Large intestine (tissue), 12 donors: ENCODE measurements at places on chromosomes 1 and 21. TPM values are rescaled to one million over a fixed set of nuclear protein-coding genes. Genes with fewer than 3 reads are reported as not detected.

DNA sequence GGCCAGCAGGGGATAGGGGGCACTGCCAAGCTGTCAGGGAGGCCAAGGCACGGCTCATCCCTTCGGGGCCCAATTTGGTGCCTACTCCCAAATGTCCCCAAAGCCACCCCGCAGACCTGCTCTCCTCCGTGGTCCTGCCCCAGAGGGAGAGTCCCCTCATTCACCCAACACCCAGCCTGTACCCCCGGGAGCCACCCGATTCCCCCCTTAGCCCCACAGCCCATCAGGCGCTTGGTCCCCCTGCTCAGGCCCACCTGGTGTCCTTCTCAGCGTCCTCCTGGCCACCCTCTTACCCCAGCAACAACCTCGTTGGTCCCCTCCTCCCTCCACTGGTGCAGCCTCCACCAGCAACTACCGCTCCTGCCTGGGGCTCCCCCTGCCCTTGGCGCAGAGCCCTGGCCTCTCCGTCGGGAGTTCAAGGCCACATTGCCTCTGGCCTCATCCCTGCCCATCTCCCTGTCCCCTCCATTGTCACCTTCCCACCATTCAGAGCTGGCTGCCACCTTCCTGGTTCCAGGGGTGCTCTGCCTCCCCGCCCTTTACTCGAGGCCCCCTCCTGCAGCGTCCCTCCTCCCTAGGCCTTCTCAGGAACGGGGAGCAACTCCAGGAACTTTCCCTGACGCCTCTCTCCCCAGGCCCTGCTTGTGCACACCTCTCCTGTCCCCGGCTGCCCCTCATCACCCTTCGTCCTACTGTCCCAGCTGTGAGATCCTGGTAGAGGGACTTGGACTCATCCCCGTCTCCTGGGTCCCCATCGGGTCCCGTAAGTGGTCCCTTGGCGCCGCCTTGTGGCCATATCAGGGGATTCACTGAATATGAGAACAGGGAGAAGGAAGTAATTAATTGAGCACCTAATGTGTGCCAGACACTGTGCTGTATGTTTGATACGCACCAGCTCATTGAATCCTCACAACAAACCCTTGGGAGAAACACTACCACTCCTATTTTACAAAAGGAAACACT is 73.9 kb downstream of the RAP1GAP start:
- H3K27ac ChIP-seq: no peak overlapping the region
- no peak for DNase-seq
- no peaks in the 10 kb centered on the region for H3K4me1 ChIP-seq
- H3K36me3 ChIP-seq: peaks cover 43% of the 10 kb centered on the region
- no peaks in the 10 kb centered on the region for H3K27me3 ChIP-seq

GRCh38 chr1:234954613-234955012 is 174.0 kb downstream of the TOMM20 start:
- H3K27me3 ChIP-seq: no peaks in the 10 kb centered on the region
- H3K4me3 ChIP-seq: no peak overlapping the region
- H3K36me3 ChIP-seq: no peaks in the 10 kb centered on the region

- DNase-seq: peak; percentile 62
- no peaks in the 10 kb centered on the region for H3K36me3 ChIP-seq
- H3K4me1 ChIP-seq: no peaks in the 10 kb centered on the region
- H3K4me3 ChIP-seq: no peak overlapping the region
These were observed 5.5 kb downstream of the PTPN7 start for GRCh38 chr1:202154766-202155477.

Gene NIBAN1
- polyA plus RNA-seq: 5.1 TPM

GRCh38 chr1:45205011-45205909 is 1.1 kb downstream of the ZSWIM5 start:
- peak overlapping the region; percentile 59 for H3K27ac ChIP-seq
- H3K4me1 ChIP-seq: no peaks in the 10 kb centered on the region
- peak; percentile 65 for DNase-seq
- no peaks in the 10 kb centered on the region for H3K27me3 ChIP-seq
- peak overlapping the region; percentile 61 for H3K4me3 ChIP-seq
- no peaks in the 10 kb centered on the region for H3K36me3 ChIP-seq

GRCh38 chr1:99472893-99473292 is 173.0 kb upstream of the PALMD start:
- H3K36me3 ChIP-seq: no peaks in the 10 kb centered on the region
- no peaks in the 10 kb centered on the region for H3K4me1 ChIP-seq
- H3K4me3 ChIP-seq: no peak overlapping the region
- DNase-seq: no peak

Gene HCRTR1
- 0.81 TPM for polyA plus RNA-seq

DNA sequence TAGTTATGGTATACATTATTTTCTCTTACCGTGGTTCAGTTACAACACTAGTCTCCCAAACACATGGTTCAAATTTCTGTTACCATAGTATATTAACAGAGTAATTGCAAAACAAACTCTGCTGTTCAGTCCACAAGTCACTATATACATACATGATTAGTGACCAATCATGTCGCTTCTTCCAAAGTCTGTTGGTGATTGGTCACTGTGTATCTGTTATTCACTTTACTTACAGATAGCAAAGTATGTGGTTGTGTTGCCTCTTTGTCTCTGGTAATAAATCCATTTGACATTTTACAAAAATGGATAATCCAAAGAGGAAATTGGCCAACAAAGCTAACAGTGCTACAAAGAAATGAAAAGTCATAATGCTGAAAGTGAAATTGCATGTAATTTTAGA is 107.2 kb downstream of the RABGAP1L start:
- peak; percentile 17 for DNase-seq
- no peak overlapping the region for H3K27ac ChIP-seq
- no peaks in the 10 kb centered on the region for H3K27me3 ChIP-seq

GRCh38 chr1:29122682-29123052 is 1.0 kb downstream of the TMEM200B start:
- DNase-seq: no peak
- peak overlapping the region; percentile 82 for H3K27ac ChIP-seq
- H3K36me3 ChIP-seq: peaks cover 8% of the 10 kb centered on the region
- peak overlapping the region; percentile 61 for H3K4me3 ChIP-seq

Gene CTSE
- polyA plus RNA-seq: 19.6 TPM

DNA sequence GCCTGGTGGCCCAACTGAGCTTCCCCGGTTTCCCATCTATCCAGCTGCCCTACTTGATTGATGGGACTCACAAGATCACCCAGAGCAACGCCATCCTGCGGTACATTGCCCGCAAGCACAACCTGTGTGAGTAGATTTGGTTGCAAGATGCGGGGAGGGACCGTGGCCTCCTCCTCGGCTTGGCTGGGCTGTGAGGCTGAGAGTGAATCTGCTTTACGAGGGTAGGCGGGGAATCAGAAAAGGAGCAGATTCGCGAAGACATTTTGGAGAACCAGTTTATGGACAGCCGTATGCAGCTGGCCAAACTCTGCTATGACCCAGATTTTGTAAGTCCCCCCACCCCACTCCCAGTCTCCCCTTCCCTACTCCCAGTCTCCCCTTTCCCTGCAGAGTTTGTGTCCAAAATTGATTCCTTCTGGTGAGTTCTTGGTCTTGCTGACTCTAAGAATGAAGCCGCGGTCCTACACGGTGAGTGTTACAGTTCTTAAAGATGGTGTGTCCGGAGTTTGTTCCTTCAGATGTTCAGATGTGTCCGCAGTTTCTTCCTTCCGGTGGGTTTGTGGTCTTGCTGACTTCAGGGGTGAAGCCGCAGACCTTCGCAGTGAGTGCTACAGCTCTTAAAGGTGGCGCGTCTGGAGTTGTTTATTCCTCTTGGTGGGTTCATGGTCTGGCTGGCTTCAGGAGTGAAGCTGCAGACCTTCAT is 1.5 kb downstream of the GSTM2 start:
- no peak overlapping the region for H3K4me3 ChIP-seq
- H3K36me3 ChIP-seq: peaks cover 27% of the 10 kb centered on the region
- no peak overlapping the region for H3K27ac ChIP-seq
- no peak for DNase-seq
- no peaks in the 10 kb centered on the region for H3K27me3 ChIP-seq

- H3K4me1 ChIP-seq: peaks cover 38% of the 10 kb centered on the region
- no peak for DNase-seq
- peak overlapping the region; percentile 81 for H3K27ac ChIP-seq
- H3K27me3 ChIP-seq: no peaks in the 10 kb centered on the region
These were observed 31.4 kb downstream of the GNG12 start for GRCh38 chr1:67801903-67802302.

Gene AADACL4
- not detected for polyA plus RNA-seq

DNA sequence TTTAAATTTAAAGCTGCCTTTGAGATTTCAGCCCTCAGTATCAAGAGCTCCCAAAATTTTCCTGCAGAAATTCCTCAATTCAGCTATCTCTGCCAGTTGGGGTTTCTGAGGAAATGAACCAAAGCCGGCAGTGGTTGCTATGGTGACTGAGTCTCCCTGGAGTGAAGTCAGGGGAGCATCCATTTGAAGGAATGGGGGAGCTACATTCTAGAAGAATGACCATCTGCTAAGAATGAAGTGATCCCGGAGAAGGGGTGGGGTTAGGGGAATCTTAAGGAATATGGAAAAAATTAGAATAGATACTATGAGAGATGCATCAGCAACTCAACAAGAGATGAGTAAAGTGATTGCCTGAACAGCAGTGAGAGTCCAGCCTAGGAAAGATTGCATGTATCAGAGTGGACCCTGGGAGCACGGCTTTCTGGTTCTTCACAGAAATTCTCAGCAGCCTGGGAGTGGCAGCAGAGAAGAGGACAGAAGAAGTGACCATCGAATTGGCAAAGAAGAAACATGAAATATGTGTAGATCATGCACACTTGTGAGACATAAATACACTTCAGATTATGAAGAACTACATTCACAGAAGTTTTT is 94.7 kb downstream of the CHD1L start:
- H3K4me1 ChIP-seq: no peaks in the 10 kb centered on the region
- H3K36me3 ChIP-seq: no peaks in the 10 kb centered on the region
- no peak overlapping the region for H3K4me3 ChIP-seq
- H3K27ac ChIP-seq: no peak overlapping the region
- peaks cover 7% of the 10 kb centered on the region for H3K27me3 ChIP-seq

DNA sequence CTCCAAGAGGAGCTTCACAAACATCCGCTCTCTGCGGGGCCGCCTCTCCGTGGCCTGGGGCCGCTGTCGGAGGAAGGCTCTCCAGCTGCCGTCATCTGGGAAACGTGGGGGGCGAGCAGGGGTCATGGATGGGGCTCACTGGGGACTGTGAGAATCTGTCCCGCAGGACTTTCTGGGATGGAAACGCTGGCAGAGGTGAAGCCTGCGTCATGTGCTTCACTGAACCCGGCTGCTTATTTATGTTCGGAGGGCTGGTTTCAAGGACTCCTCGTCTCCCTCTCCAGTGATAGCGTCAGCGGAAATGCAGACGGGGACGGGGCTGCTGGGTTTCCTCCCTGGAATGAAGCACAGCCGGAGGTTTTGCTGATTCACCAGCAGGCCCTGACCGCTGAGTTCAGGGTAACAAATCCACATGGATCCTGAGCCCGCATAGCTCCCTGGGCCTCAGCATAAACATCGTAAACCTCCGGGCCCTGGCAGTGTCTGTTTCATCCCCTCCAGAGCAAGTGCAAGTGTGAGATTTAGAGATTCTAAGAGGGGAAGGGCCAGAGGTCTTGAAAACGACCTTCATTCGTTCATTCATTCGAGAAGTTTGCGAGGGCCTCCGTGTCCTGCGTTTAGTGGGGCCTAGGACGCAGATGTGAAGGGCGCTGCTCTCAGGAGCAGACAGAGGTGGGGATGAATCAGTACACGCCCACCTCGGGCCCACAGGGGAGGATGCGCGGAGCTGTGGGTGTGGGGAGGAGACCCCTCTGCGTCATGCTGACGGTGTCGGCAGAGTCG is 7.0 kb upstream of the POFUT2 start:
- DNase-seq: peak; percentile 89
- H3K27ac ChIP-seq: peak overlapping the region; percentile 84
- H3K4me3 ChIP-seq: peak overlapping the region; percentile 1
- no peaks in the 10 kb centered on the region for H3K27me3 ChIP-seq
- H3K36me3 ChIP-seq: no peaks in the 10 kb centered on the region

Gene ADAM30
- not detected for polyA plus RNA-seq

DNA sequence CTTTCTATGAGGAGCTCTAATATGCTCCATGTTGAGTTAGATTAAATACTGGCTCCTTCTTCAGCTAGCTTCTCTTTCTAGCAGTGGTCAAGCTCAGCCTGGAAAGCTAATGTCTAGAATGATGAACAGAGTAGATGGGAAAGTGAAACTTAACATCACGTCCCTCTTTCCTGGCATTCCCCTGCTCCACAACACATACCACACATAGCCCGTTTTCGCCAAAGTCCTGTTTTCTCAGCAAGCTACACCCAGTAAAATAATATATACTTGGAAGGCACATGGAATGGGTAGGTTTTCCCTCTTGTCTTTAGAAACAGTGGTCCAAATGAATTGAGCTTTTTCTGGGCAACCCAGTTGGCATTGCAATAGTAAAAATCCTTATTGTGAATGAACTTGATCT is 3.8 kb downstream of the KRTAP27-1 start:
- no peaks in the 10 kb centered on the region for H3K36me3 ChIP-seq
- no peak overlapping the region for H3K27ac ChIP-seq
- H3K4me1 ChIP-seq: no peaks in the 10 kb centered on the region

Gene FMO3
- 0.19 TPM for polyA plus RNA-seq

DNA sequence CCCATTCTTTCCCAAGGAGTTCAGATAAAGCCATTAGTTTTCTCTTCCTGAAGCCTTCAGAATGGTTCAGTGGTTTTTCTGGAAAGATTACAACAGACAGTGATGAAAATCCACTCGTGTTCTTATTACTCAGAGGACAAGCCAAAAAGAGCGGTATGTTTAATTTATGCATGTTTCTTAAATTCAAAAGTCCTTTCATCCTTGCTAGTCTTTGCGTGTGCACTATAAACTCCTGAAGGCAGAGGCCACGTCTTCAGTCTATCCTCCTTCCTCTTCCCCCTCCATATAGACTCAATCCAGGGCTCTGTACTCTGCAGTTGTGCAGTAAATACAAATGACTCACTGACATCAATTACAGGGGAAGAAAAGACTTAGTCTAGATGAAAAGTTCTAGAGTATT is 409.2 kb upstream of the PLXNA2 start:
- H3K27ac ChIP-seq: no peak overlapping the region
- H3K4me3 ChIP-seq: no peak overlapping the region
- no peaks in the 10 kb centered on the region for H3K36me3 ChIP-seq
- no peaks in the 10 kb centered on the region for H3K4me1 ChIP-seq
- DNase-seq: no peak
- peaks cover 7% of the 10 kb centered on the region for H3K27me3 ChIP-seq

DNA sequence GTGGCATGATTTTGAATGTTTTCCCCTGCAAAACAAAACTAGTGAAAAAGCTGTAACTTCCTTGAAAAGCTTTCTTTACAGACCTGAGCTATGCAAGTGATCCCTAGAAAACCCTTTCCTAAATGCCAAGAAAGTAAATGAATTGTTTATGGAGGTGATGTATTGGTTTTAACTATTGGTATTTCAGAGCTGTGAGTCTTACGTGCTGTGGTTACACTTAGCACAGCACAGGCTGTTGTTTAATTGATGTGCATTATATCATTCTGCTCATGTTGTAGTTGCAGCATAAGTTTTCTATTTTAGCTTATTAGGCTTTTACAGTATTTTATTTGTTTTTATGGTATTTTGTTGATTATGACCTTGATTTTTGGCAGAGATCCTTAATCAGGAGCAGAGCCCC is 74.1 kb upstream of the DYNLT5 start:
- DNase-seq: no peak
- no peaks in the 10 kb centered on the region for H3K27me3 ChIP-seq
- no peak overlapping the region for H3K4me3 ChIP-seq
- no peaks in the 10 kb centered on the region for H3K36me3 ChIP-seq
- no peak overlapping the region for H3K27ac ChIP-seq

Gene TLCD4
- 4.9 TPM for polyA plus RNA-seq
